CD4-positive, alpha-beta T cell treated with Interleukin-4 for 4 hours (primary cell): ENCODE measurements at places on chromosomes 3 and 15.

- no peak for DNase-seq
These were observed 26.3 kb downstream of the GABRR3 start for GRCh38 chr3:98008855-98009254.

DNA sequence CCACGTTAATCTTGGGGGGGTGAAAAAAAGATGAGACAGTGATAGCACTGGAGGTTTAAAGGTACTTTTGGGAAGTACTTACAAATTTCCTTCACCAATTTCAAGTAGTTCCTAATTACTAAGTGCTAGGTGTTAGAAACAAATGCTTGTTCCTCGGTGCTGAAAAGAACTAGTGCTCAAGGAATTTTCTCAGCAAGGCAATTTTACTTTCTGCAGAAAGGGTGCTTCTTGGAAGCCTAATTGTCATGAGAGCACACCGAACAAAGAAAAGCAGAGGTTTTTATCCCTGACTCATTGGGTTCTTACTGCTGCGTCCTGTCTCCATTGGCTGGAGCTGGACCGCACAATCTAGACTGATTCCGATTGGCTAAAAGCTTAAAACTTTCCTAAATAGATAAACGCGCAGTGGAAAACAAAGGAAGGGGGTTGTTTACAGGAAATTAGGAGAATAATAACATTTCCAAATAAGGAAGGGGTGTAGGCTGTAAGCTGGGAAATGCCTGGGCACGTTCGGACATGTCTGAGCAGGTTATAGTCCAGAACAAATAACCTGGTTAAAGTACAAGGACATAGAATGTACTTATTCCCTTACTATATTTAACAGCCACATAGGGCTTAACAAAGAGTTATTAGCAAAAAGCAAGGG, 49.6 kb downstream of the CHD2 start:
- no peak for DNase-seq

GRCh38 chr3:66487465-66487864, 13.4 kb downstream of the LRIG1 start:
- DNase-seq, result no peak

DNA sequence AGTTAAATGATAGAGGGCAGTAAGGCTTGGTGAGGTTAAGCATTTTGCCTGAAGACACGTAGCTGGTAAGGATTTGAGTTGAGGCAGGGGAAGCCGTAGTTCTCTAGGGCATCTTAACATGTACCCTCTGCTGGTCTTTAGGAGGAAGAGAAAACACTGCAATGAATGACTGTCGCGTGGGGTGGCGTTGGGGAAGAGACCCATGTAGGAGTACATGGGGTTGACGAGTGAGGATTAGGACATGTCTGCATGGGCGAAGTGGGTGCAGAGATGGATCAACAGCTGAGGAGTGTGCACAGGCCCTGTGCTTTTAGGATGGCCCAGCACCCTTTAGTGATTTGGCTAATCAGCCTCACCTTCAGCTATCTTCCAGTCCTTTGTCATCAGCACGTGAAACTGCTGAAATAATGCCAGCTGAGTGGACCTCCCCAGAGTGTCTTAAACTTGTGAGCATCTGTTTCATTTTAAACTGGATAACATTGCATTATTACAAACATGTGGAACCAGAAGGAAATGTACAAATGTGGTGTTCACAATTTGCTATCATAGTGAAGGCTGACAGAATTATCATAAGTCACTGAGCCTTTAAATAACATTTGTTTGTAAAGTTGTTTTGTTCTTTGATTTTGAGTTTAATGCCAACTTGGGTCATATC, 15.3 kb downstream of the P2RY14 start:
- DNase-seq, result no peak

GRCh38 chr3:51715231-51715976, 8.5 kb downstream of the GRM2 start:
- DNase-seq, result no peak

GRCh38 chr3:43855674-43856299, 165.0 kb downstream of the ABHD5 start:
- DNase-seq, result peak; percentile 18

DNA sequence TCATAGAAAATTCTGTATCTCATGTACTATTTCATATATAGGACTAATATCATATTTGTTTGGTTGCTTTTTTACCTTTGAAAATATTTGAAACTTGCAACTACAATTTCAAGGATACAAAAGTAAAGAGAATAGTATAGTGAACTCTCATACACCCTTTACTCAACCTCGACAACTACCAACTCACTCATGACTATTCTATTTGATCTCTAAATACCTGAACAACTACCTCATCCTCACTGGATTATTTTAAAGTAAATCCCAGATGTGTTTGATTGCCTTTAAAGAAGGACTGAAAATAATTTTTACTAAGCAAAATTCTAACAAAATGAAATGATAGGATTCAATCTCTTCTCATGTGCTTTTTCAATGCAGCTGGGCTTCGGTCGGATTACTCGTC, 12.1 kb downstream of the TMPRSS7 start:
- DNase-seq, result no peak

- DNase-seq, result no peak
These were observed 15.2 kb upstream of the RTP2 start for GRCh38 chr3:187717572-187717971.

- no peak for DNase-seq
These were observed 21.8 kb downstream of the TRIM42 start for GRCh38 chr3:140699516-140700231.

DNA sequence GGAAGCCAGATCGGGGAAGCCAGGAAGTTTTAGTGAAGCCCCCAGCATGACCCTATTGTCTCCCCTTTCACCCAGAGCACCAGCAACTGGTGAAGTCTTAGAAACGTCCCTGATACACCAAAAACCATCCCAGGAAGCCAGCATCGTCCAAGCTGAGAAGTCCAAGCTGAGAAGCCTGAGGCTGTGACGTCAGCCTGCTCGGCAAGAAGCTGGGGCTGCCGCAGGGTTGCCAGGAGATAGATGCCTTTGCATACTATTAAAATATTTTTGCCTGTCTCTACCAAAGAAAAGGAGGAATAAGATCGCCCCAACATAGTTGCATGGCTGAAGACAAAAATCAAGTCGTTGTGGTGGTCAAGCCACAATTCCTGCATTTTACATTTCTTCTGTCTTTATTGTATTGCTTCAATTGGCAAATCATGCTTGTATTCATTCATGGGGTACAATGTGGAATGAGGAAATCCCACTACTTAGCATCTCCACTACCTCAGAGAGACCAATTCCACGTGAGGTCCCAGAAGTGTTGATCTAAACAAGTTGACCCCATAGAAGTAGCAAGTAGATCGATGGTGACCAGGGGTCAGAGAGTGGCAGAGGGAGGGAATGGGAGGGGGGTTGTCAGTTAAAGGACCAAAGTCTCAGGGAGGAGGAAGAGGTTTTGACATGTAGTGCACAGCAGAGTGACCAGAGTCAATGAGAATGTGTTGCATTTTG, 19.6 kb upstream of the EMC3 start:
- no peak for DNase-seq

GRCh38 chr15:90471769-90472168, 58.0 kb upstream of the CRTC3 start:
- DNase-seq, result no peak

DNA sequence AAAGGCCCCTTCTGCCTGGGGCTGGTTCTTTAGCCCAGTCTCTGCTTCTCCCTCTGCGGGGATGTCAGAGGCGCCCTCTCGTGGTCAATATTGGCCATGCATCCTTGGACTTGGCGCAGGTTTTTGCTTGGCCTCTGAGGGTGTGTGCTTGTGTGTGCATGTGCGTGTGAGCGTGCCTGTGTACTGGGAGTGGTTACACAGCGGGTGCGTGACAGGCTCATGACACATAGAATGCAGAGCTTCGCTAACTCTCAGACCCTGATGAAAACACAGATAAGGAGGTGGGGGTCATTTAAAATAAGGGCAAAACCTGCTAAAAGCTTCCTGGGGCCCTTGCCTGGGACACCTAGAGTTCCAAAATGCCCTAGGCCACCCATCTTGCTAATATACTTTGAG, 160.9 kb downstream of the SMAD6 start:
- peak; percentile 50 for DNase-seq

DNA sequence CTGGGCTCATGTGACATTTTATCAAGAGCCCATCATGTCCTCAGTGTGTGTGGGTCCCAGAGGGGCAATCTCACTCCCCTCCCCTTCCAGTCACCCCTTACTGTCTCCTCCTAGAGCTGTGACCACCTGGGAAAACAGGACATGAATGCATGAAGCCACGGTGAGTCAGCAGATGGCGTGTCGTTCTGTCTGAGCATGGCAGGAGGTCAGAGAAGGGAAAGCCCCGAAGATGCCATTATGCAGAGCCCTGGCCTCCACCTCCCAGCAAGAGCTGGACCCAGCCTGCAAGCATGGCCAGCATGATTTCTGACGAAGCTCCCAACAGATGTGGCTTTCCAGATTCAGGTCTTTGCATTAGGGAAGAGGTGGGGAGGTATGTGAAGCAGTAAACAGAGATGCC, 118.5 kb downstream of the TLE3 start:
- DNase-seq, result no peak

- DNase-seq, result no peak
These were observed 30.5 kb downstream of the PLXND1 start for GRCh38 chr3:129575997-129576384.

DNA sequence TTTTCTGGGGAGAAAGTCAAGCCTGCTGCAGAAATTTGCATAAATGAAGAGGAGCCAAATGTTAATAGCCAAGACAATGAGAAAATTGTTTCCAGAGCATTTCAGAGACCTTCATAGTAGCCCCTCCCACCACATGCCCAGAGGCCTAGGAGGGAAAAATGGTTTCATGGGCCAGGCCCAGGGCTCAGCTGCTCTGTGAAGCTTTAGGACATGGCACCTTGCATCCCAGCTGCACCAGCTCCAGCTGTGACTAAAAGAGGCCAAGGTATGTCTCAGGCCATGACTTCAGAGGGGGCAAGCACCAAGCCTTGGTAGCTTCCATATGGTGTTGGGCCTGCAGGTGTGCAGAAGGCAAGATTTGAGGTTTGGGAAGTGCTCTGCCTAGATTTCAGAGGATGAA, 258.8 kb upstream of the SATB1 start:
- no peak for DNase-seq

DNA sequence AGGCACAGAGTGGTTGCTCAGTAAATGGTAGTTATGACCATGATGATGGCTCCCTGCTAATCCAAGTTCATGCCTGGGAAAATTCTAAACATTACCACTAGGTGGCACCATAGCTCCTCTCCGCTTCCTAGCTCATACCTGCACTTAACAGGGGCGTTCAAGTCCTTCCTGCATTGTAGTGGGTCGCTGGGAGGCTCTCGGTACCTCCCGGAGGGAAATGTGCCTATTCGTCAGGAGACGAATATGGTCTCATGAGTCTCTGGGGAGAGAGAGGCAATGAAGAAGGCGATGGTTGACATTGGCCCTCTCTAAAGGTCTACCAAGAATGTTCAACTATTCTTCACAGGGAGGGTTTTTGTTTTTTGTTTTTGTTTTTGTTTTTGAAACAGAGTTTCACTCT, 10.9 kb downstream of the MESP1 start:
- DNase-seq, result peak; percentile 68

DNA sequence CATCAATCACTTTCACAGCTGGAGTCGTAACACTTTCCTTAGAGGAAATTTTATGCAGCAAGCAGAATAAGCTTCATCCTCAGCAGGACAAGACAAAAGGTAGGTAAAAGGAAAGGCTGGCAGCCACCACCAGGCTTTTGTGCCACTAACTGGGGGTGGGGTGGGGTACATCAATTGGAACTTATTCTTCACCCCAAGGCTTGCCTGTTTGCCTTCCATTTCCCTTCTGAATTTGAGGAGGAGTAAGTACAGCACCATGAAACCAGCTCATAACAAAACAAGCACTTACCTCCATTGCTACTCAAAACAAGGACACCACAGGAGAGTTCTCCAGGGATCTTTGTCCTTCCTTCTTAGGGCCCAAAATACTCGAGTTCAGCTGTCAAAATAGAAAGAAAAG, 296.8 kb downstream of the ARRDC4 start:
- no peak for DNase-seq
